Dermis blood vessel endothelial cell (primary cell): ENCODE measurements at places on chromosomes 2 and 18. TPM values are rescaled to one million over a fixed set of nuclear protein-coding genes. Genes with fewer than 3 reads are reported as not detected.

Gene CMPK2
- total RNA-seq: 0.84 and 1.9 TPM in 2 replicates

Gene CRYGA
- total RNA-seq: not detected in 2 replicates

Gene RMDN2
- 3.1 and 4.3 TPM in 2 replicates for total RNA-seq

Gene ST6GAL2
- total RNA-seq: 0.28 TPM in 1 of 2 replicates, not detected in the other

Gene NLRC4
- total RNA-seq: not detected in 2 replicates

- peak; percentile 83 for DNase-seq
Observed at GRCh38 chr2:237731663-237732062, 66.9 kb upstream of the RBM44 start.

DNA sequence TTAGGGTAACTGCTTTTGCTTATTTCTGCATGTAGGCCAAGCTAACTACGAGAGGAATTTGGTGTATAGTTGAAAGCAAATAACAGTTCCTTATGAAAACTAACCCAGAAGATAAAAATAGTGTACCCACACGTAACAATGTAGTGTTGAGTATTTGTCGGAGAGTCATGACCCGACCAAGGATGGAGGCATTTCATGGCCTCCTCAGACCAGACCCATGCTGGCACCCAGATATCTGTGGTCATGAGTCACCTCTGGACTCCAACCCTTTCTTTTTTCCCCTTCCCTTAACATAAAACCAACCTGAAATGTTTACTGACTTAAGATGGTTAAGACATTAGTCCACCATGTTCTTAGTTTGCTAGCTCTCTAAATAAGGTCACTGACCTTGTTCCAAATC lies 318.7 kb downstream of the NOL4 start:
- no peak for DNase-seq

DNA sequence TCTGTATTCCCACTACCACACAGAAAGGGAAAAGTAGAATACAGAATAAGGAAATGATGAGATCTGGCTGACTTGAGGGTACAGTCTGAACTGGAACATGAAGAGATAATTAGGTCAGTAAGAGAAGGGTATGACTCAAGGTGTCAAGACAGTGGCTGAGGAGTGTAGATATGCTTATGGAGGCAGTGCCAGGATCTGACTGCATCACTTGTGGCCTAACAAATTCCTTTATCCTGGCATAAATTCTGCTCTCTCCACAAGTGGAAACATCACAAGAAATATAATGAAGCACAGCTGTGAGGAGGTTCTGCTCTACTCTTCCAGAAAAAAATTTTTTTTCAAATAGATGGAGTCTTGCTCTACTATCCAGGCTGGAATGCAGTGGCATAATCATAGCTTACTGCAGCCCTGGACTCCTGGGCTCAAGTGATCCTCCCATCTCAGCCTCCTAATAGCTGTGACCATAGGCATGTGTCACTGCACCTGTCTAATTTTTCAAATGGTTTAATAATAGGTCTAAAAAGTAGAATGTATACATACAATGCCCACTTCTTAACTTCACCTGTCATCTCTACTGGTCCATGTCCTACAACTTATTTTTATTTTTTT lies 85.3 kb downstream of the C2orf74 start:
- DNase-seq: no peak

DNA sequence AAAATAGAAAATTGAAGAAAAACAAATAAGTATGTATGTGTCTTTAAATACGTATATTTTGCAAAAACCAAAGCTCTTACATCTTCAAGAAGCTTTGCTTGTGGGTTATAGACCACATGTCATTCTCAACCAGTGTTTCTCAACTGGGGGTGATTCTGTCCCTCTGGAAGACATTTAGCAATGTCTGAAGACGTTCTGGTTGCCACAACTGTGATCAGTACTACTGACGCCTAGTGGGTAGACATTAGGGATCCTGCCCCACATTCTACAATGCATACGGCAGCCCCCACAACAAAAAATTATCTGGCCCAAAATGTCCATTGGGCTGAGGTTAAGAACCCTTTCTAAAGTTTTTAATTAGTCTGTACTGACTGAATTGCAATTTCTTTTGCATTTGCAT lies 48.4 kb downstream of the UNC50 start:
- DNase-seq: no peak

DNA sequence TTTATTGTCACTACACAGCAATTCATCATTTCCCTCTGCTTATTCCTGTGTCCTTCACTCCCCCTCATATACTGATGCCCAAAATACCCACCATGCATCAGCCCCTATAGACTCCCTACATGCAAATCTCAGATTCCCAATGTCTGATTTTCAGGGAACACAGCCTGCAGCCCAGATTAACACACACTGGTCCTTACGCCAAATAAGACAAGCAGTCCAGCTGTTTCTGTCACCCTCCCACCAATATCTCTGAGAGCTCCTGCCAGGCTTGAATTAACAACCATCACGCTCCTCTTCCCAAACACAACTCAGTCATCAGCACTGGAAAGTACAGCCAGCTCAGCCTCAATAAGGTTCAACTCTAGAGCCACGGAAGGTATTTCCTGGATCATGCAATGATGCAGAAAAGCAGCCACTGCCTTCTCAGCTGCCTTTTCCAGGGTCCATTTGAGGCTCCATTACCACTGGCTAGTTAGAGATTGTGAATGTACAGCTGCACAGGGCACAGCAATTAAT lies 39.0 kb upstream of the SLC35F5 start:
- DNase-seq: no peak

DNA sequence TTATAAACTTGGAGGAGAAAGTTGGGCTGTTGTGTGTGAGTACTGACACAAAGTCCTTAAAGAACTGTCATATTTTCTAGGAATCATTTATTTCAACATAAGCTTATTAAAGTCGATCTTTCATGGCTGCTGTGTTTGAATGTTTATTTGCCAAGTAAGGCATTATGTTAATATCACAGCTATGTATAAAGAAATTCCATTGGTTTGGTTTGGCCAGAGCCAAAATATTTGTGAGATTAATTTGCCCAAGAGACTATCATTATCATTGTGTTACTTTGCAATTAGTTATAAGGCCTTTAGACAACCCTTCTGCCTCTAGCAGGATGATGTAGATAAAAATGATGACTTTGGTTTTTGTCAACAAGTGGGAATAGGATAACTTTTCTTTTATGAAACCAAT lies 240.6 kb upstream of the NT5C1B start:
- DNase-seq: no peak

GRCh38 chr2:105590780-105591660 lies 153.7 kb upstream of the NCK2 start:
- no peak for DNase-seq

DNA sequence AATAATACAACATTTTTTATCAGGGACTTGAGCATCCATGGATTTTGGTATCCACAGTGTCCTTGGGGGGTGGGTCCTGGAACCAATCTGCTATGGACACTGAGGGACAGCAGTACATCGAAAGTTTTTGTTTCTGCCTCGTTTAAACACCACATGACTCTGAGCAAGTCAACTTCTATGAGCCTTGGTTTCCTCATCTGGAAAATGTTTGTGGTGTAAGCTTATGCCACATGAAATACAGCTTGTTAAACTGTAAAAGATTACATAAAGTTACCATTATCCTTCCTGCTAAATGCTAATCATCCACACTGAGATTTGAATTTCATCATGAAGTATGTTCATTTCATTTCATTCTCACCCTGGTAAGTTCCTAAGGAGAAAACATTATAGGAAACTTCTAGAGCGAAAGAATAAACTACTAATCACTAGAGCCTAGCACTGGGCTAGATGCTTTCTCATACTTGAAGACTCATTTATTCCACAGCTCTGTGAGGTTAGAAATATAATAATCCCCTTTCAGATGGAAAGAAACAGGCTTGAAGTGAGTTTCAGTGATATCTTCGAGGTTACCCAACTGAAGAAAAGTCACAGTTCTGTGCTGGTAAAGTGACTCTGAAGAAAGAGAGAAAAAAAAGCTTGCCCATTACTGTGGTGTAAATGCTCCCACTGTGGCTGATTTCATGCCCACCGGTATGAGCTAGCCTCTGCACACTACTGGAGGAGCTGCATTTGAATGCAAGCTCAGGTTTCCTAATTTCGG lies 29.2 kb downstream of the MCFD2 start:
- no peak for DNase-seq

GRCh38 chr2:135931776-135932443 lies 53.5 kb downstream of the DARS1 start:
- no peak for DNase-seq

DNA sequence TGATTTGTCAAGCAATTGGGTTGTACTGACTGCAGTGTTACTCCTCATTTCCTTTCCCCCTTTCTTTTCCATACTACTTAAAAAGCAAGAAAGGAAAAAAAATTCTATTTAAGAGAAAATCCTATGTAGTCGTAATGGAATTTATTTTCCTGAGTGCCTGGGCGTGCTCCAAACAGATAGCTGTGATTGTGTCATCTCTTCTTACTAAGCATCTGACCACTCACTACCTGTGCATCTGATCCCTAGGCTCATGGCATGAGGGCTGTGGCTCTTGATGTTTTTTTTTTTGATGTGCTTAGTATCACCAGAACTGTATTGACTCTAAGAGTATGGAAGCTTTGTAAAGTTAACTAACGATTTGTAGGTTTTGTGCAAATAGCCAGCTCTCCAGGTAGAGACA lies 19.0 kb downstream of the CRIM1 start:
- DNase-seq: no peak

GRCh38 chr2:42788478-42788793 lies 3.9 kb downstream of the HAAO start:
- no peak for DNase-seq

DNA sequence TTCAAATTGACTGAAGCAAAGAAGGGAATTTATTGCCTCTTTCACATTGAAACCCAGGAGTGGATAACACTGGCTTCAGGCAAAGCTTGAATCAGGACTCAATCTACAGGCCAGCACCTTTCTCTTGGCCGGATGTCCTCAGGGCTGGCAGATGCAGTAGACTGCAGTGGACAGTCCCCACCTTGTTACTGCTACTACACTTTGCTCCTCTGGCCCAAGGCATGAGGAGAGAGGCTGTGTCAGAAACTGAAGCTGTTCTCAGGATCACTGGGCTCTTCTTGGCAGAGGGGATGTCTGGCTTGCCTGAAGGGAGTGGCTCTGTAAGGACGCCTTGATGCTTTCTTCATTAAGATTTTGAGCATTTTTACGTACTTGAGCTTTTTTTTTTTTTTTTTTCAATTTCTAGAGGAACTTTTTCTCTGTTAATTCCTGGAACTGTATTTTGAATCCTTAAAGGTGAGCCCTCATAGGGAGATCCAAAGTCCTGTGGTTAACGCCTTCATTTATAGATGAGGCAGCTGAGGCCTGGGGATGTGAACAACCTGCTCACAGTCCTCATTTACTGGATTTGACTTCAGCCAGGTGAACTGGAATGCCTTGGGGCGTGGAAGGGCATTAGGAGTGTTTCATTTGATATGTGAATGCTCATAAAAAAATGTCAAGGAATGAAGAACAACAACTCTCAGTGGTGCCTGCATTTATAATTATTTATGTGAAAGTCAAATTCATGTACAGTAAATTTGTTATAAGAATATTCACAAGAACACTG lies 36.6 kb downstream of the CASP10 start:
- no peak for DNase-seq

DNA sequence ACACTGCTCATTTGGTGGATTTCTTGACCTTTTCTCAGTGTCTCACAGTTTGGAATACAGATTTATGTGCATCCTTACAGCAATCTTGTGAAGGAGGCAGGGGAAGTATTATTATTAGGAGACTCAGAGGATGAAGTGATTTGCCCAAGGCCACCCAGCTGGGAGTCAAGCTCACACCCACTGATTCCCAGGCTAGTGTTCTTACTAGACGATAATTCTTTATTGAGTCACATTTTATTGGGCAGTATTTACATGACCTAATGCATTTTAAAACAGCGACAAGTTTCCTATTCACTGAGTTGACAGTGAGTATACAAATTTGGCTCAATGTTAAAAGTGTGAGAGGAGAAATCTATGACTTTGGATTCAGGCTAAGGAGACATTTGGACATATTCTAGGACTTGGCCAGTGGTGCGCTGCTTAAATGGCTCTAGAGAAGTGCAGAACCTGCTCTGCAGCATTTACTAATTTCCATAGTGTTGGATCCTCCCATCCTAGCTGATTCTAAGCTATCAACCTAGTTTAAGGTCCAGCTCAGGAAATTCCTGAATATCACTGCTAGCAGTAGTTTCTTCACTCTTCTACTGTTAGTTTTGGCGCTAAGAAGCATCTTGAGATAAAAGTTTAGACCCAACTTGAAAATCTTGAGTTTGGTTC lies 199.3 kb downstream of the MTX2 start:
- DNase-seq: no peak

- no peak for DNase-seq
Observed at GRCh38 chr2:228723599-228723998, 542.1 kb upstream of the SPHKAP start.

DNA sequence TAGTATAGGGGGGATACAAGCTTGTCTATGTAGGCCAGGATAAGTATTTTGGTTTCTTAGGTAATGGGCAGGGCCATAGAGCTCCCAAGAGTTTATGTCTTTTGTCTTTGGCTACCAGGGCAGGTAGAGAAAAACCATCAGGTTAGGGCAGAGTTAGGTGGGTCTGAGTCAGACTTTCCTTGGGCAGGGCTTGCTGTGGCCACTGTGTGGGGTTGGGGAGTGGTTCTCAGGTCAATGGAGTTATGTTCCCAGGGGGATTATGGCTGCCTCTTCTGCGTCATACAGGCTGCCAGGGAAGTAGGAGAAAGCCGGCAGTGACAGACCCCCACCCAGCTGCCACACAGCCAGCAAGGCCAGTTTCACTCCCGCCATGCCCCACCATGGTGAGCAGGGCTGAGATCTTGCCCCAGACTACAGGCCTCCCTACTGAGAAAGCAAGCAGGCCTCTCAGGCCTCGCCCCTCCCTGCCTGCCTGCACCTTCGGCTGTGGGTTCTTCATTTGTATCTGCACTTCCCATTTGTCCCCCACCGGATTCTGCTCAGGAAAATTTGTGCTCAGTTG lies 55.5 kb downstream of the RPIA start:
- no peak for DNase-seq

DNA sequence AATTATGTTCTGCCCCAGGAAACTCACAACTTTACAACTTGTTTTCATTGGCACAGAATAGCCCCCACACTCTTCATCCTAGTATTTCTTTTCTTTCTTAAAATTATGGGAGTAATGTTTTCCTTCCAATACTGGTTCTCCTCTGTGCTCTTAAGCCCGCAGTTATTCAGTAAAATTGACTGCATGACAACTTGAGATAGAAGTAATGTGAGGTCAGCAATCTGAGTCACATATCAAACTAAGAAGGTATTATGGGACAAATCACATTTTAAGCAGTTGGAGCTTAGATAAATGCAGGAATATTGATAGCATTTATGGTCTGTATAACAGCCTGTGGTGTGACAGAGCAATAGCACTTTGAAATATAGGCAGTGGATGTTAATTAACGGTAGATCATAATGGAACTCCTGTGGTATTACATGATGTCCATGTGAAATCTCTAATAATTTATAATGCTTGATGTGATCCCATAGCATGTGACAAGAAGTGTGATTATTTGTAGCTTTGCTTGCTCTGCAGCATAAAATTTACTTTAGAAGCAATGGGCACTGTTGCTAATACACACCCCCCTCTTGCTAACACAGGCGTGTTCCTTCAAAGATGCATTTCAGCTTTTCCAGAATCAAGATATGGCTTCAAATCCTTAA lies 351.4 kb upstream of the CDH20 start:
- DNase-seq: peak; percentile 38

GRCh38 chr18:39751921-39752320 lies 2186.3 kb upstream of the CELF4 start:
- DNase-seq: no peak
